NCI-H2107 (cell line): ENCODE measurements at places on chromosomes 2 and 18.

GRCh38 chr2:189178054-189178453, 1.5 kb downstream of the COL5A2 start:
- no peak for DNase-seq

DNA sequence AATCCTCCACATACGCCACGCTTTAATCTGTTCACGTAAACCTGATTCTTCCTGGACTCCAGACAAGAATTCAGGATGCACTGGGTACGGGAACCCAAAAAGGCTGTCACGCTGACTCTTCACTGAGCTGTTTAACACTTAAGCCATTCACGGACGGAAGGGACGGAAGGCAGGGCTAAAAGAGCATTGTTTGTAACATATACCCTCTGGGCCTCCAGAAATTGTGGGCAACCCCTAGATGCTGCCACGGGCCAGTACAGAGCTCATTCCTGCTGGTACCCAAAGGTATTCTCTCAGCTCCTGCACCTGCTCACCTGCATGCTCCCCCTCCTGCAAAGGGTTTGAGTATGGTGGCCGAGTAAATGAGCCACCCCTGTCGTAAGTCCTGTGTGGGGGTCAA, 45.6 kb upstream of the RMP24 start:
- no peak for DNase-seq

- DNase-seq, result no peak
These were observed 65.7 kb downstream of the LRRTM1 start for GRCh38 chr2:80238692-80239469.

- no peak for DNase-seq
These were observed 33.5 kb upstream of the CCDC93 start for GRCh38 chr2:118047380-118047826.

DNA sequence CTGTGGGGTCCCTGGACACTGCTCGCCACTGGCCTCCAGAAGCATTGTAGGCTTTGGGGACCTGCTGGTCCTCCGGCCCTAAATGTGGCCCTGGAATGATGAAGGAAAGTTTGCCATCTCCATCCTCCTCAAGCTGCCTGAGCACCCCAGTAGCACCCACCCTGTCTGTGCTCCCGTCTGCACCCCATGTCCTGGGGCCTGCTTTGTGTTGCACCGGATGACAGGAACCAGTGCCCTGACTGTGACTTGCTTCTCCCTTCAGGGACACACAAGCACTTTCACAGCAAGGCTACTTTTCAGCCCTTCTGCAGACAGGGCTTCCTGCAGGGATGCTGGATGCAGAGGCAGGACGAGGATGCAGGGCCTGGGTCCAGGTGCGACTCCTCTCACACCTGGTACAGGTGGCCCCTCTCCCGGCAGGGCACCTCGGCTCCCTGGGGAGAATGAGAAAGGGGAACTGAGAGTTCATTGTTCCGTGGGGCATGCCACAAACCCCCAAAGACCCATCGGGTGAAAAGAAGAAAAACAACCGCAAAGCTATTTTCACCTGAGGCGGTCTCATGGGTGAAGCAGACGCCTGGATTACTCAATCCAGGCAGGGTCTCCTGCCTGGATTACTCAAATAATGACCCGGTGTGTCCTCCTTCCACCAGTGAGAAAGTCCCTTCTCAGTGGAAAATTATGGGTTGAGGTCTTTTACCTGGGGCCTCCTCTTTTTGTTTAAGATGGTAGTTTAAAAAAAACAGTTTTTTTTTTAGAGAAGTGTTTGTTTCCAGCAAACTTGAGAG, 74.9 kb downstream of the LONRF2 start:
- DNase-seq, result peak; percentile 65

GRCh38 chr2:217942731-217943335, 60.0 kb downstream of the TNS1 start:
- DNase-seq, result no peak

DNA sequence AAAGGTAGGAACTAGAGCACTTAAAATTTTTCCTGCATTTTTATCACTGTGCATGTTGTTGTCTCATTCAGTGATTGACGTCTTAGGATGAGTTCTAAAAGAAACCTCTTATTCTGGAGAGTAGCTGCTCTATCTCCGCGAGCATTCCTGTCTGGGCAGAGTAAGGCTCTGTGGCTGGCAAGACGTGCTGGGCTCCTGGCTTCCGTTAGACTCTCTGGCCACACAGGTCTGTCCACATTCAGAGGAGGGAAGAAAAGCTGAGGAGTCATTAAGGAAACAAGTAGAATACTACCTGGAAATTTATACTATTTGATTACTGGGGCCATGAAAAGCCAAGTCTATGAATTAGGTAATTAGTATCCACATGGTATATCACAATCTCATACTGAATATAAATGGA, 138.0 kb upstream of the DNMT3A start:
- no peak for DNase-seq

GRCh38 chr2:49162151-49162550, 7.8 kb upstream of the FSHR start:
- DNase-seq, result no peak

GRCh38 chr2:222418739-222419138, 5.6 kb upstream of the SGPP2 start:
- no peak for DNase-seq

GRCh38 chr2:174771136-174771535, 6.9 kb upstream of the CHRNA1 start:
- DNase-seq, result no peak

- no peak for DNase-seq
These were observed 347.1 kb downstream of the TNS1 start for GRCh38 chr2:217655651-217656050.

- DNase-seq, result no peak
These were observed 319.8 kb downstream of the RND3 start for GRCh38 chr2:150167711-150168110.

DNA sequence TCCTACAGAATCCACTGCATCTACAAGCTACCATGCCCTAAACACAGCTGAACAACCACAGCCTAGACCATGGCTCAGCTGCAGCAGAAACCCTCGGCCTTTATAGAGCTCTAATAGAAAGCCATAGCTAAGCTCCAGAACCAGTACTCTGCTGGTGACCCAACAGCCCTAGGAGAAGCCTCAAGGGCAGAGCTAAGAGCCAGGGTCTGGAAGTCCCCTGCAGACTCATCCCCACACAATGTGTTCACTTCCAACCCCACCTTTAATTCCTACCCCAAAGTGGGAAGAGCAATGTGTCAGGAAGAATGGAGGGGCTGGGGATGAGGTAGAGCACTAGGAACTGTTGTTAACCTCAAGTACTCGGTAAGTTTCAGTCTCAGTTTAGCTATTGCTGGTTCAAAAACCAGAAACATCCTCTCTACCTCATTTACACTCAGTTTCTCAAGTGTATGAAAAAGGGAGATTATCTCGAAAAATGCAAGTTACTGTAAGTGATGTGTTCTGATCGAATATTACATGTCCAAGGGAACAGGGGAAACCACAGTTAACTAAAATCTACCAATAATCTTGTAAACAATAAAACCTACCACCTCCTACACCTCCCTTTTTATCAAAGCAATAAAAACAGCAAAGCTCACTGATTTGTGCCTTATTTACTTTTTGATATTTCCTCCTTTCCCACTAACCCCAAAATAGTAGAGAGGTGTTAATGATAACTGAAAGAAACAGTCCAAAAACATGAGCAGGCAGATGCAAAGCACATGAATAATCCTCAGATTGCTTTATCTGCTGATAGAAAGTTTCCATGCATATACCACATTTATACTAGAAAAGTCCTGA, 36.2 kb downstream of the THADA start:
- DNase-seq, result no peak

DNA sequence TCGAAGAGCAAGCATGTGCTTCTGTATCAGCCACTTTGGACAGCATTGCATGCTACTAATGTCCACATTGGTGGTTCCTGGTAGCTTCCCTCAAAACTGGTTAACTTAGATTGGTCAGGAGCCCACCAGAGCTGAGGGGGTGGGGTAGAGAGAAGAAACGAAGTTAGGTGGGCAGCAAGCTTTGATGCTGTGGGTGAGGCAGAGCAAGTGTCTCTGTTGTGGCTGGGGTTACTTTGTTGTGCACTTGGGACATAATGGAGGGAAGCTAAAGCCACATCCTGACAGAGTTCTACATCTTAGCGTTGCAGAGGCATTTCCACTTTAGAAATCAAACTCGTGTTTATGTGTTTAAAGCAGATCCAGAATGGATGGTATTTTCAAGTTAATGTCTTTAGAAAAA, 82.7 kb downstream of the FAM168B start:
- no peak for DNase-seq

- DNase-seq, result no peak
These were observed 39.7 kb downstream of the EPB41L5 start for GRCh38 chr2:120052597-120052996.

DNA sequence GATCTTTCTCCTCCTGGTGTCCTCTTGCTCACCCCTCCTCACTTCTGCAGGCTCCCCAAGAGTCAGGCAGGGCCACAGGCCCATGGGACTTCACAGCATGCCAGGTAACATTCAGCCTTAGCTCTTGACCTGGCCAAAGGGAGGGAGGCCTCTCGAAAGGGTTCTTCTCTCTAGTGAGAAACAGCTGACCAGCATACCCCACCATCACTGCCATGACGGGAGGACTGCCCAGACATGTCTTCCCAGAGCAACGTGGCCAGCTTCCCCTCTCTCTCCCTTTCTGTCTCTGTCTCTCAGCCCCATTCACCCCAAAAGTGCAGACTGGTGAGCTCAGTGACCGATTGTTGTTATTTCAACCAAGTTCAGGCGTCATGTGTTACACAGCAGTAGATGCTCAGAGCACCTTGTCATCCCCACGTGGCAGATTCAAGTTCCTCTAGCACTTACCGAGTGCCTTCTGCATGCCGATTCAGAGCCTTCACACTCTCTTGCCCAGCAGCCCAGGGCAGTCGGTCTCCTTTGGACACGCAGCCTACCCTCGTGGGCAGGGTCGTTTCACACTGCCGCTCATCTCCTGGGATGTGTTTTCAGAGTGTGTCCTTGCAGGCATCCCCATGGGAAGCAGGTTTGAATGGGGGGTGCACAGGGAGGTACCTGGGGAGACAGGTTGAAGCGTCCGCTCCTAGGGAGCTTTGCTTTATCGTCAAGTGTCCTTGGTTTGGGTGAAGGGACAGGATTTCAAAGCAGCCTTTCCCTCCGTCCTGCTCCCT, 259.9 kb downstream of the NDUFA10 start:
- DNase-seq, result no peak

GRCh38 chr2:195318440-195319111, 338.4 kb upstream of the SLC39A10 start:
- peak; percentile 27 for DNase-seq

- DNase-seq, result no peak
These were observed 213.6 kb upstream of the FAM98A start for GRCh38 chr2:33812707-33813106.

- no peak for DNase-seq
These were observed 327.2 kb upstream of the PKDCC start for GRCh38 chr2:41720331-41721251.

- DNase-seq, result no peak
These were observed 110.2 kb upstream of the TRIB2 start for GRCh38 chr2:12606472-12607000.
